ENCODE measurements at places on chromosomes 2 and 18.
A peak's percentile ranks its signal among the peaks of the same experiment; 100 is the strongest.

- DNase-seq, result peak; percentile 34
These were observed 83.0 kb downstream of the TSHZ1 start for GRCh38 chr18:75293591-75293990.

DNA sequence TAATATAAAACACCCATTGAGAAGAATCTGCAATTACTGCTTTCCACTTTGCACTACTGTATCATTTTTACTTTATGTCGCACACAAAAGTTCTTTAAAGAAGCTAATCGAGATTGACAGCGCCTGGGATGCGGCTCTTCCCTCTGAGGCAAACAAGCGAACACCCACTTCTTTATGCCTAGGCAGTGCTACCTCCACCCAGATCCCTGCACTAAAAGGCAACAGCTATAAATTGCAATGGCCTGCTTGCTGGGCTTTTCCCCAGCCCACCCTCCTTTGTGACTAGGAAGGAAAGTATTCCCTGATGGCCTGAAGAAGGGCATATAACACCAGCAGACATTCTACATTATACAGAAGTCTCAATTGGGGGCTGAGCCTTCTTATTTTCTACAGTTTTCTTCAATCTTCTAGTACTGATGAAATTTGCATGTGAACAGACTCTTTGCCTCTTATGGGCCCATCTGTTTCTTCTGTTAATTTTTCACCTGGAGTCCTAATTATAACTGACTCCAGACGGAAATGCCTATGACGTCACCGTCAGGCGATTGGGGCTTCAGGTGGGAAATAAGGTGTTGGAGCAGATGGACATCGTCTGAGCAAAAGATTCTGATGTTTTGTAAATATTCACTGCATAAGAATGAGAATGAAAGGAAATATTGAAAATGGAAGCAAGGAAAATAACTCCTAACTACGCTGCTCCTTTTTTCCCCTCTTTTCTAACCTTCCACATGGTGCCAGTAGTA lies 138.9 kb upstream of the DCC start:
- no peak for DNase-seq

GRCh38 chr2:110771547-110772382 lies 39.4 kb downstream of the ACOXL start:
- no peak for DNase-seq

DNA sequence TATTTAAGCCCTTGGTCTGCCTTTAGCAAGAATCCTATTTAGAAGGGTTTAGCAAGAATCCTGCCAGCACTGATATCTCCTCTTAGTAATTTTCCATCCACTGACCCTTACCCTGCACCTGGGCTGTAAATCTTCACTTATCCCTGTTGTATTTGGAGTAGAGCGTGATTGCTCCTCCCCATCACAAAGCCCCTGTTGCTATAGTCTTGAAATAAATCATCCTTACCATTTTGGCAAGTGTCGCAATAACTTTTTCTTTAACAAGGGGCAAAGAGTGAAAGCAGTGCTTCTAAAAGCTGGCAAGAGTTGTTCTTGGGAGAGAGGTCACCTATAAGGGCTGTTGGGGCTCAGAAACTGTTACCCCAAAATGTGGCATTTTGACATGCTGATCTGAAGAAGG lies 3.7 kb upstream of the SCTR start:
- no peak for DNase-seq

DNA sequence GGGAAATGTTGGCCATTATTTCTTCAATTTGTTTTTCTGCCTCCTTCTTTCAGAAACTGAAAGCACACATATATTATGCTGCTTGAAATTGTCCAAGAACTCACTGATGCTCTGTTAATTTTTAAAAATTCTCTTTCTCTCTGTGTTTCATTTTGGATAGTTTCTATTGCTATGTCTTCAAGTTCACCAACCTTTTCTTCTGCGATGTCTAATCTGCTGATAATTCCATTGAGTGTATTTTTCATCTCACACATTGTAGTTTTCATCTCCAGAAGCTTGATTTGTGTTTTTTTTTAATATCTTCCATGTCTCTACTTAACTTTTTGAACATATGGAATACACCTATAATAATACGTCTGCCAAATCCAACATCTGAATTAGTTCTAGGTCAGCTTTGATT lies 98.1 kb upstream of the TGFA start:
- no peak for DNase-seq

DNA sequence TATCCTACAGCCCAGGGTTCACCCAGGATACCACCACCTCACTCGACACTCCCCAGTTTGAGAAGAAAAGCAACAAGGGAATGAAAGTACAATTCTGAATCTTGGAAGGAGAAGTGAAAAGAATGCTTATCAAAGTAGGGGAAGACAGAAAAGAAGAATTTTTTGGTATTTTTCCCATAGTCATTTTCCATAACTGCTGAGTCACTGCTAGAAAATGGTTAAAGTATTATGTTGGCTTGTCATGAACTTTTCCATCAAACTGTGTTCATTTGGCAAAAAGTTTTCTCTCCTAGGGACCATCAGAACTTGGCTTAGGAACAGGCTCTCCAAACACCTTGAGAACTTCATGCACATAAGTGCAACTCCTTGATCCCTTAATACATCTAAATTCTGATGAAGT lies 192.0 kb downstream of the BCL11A start:
- no peak for DNase-seq

DNA sequence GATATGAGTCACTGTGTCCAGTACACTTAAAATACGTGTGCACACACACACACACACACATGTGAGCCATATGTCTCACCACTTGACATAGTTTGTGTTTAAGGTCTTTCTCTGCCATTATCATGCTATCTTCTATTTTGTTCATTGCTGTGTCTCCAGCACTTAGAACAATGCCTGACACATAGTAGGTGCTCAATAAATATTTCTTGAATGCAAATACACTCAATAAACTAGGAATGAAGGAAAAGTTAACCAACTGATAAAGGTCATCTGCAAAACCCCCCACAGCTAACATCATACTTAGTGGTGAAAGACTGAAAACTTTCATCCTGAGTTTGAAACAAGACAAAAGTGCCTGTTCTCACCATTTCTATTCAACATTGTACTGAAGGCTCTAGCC lies 4.4 kb downstream of the MOCOS start:
- no peak for DNase-seq

GRCh38 chr2:155273323-155273722 lies 574.8 kb downstream of the KCNJ3 start:
- DNase-seq, result no peak

DNA sequence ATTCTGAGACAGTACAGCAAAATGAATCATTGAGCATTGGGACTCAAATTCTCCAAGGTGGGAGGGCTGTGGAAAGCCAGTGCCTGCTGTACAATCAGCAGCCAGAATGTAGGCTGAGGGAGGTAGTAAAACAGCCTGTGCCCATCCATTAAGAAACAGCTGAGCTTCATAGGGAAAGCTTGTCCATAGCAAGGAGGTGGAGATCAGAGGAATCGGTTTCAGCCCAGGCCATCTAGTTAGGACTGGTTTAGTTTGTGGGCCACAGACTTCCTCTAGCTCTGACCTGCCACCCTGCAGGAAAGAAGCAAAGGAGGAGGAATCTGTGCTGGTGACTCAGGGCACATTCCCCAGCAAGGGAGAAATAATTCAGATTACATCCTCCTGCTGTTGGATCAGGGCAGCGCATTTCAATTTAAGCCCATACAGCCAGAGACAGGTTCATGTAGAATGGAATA lies 333.4 kb downstream of the SETBP1 start:
- peak; percentile 62 for DNase-seq

GRCh38 chr2:173351879-173352278 lies 2.8 kb upstream of the CDCA7 start:
- no peak for DNase-seq

DNA sequence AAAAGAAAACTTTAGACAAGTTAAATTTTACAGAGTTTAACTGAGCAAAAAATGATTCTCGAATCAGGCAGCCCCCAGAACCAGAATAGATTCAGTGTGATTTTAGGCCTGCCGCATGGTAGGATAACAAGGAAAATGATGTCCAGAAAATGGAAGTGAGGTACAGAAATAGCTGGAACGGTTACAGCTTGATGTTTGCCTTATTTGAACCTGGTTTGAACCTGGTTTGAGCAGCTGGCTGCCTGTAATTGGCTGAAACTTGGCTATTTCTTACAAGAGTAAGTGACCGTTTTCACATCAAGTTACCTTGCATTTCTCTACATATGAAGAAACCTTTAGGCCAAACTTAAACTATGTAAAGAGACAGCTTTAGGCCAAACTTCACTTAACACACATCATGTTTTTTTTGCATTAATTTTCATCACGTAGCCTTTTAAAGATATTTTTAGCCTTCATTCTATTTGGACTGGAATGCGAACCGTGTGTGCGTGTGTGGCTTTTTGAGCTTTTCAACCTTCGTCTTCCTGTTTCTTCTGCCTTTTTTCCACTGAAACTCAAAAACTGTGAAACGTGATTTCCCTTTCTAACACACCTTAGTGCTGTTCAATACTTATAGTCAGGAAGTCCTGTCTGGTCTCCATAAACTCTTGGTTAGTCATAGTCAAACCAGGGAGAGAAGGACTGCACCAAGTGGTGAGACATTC lies 4.5 kb upstream of the POLE4 start:
- DNase-seq, result no peak

DNA sequence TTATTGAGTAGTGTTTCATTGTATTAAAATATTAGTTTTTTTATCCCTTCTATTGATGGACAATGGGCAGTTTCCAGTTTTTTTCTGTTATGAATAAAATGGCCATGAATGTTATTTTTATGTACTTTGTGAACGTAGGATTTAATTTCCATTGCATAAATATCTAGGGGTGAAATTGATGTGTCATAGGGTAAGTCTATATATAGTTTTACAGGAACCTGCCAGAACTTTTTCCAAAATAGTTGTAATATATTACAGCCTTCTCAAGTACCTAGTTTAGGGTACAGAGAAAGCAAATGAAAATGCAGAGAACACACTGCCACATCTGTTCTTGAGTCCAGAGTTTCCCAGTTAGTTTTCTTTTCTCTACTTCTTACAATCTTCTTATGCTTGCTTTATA lies 378.6 kb downstream of the MEIS1 start:
- no peak for DNase-seq

- no peak for DNase-seq
These were observed 3.4 kb upstream of the OR6B3 start for GRCh38 chr2:240056678-240057077.

DNA sequence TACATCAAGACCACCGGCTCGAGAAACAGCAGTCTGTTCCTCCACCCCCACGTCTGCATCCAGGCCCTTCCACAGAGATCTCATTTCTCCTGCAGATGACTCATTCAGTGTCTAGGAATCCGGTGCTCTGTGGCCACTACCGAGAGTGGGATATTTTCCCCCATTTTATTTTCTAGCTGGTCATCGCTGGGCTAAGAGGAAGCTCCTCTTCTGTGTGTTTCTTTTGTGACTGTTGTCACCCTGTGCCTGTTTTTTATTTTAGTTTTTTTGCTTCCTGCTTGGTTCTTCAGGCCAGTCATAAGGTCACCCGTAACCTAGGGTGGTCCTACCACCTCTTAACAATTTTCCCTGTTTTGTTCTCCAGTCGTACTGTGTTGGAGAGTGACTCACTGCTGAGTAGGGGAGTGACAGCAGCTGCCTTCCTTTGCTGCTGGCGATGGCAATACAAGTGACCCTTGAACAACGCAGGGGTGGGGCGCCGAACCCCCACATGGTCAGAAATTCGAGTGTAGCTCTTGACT lies 6.7 kb downstream of the RAMP1 start:
- DNase-seq, result peak; percentile 78

DNA sequence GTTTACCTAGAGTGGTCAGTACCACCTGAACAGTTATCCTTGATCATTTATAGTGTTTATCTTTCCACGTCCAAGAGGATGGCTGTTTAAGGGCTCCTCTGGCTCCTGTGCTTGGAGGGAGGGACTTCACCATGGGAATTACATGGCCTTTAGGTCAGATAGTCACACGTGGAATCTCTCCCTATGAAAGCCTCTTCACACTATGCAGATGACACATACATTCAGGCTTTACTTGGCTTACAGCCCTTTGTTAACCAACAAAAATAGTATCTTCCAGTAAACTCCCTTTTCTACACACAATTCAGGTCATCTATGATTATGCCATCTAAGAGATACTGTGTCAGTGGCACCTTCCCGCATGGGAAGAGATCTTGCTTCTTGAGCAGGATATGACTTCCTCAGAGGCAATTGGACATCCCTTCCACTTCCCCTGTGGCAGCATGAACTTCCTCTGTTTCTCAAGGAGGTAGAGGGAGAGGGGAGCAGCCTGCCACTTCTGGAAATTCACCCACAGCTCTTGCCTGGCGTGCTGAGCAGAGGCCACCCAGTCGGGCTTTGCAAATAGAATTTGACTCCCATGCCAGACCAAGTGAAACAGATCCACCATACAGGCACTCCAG lies 53.5 kb downstream of the COLEC12 start:
- no peak for DNase-seq

GRCh38 chr2:42828487-42829425 lies 36.4 kb upstream of the HAAO start:
- peak; percentile 90 for DNase-seq

DNA sequence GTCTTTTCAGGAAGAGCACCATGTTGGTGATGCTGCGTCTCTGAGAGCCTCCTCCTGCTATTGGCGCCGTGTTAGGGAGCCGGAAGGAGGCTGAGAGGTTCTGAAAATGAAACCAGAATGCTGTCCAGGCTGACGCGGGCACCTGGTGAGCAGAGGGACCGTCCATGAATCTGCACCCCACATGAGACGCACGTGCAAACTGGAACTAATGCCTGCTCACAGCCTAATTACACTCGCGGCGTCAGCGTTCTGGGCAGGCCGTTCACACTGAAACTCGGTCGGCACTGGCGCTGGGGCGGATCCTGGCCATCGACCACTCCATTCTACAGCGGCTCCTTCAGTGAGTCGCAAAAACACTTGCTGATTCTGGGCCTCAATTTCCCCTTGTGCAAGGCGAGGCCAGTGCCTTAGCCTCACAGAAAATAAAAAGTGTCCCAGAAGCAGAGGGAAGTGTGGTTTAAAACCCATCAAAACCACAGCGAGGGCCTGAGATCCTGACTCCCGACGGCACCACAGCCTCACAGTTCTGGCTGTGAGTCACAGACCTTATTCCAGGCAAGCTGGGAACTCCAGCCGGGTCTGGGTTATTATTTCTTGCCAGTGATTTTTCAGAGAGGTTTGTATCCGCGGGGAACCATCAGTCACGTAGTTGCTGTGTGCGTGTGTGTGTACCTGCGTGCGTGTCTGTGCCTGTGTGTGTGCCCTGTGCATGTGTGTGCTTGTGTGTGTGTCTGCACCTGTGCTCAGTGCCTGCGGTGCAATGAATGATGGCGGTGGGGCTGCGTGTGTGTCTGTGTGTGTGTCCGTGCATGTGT lies 49.1 kb upstream of the CTDP1 start:
- DNase-seq, result peak; percentile 62

- DNase-seq, result no peak
These were observed 71.5 kb upstream of the PSME4 start for GRCh38 chr2:54042341-54042740.

- no peak for DNase-seq
These were observed 49.0 kb upstream of the TMEM87B start for GRCh38 chr2:112006076-112006410.

DNA sequence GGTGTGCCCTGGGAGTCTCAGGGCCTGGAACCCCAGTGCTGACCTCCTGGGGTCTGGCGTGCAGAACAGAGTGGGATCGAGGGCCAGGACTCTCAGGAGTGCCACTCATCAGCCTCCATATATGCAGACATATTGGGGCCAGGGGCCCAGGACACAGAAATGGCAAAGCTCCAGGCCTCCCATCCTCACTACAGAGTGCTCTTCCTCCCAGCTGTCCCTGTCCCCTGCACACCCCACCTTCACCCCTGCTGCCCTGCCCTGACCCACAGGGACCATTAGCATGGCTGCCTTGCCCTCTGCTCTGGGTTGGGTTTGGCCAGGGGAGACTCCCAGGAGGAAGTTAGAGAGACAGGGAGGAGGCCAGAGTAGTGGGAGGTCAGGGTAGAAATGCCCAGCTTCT lies 2.8 kb downstream of the TEX51 start:
- DNase-seq, result no peak
